ENCODE measurements at places on chromosomes 3 and 15.

DNA sequence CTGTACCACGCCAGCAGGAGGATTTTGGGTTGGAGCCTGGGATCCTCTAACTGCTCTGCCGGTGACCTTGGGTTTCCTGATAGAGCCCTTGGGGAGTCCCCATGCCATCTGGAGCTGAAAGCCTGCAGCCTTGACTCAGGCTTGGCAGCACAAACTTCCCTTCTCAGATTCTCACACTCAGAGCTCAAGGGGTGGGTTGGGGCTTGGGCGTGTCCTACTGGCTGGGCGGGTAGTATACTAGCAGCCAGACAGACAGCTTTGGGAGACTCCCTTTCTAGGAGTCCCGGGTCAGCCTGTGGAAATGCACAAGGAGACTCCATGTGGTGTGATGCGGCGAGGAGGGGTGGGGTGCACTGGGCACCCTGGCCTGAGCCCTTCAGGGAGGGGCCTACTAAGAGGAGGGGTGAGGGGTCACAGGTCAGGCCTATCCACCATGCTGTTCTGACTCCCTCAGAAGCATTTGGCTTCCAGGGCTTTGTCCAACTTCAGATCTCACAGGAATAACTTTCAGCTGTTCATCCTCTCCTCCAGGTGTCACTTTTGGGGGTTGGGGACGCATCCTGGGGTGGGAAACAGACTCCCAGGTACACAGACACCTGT, 21.6 kb upstream of the PLXNA1 start:
- no peak for DNase-seq

DNA sequence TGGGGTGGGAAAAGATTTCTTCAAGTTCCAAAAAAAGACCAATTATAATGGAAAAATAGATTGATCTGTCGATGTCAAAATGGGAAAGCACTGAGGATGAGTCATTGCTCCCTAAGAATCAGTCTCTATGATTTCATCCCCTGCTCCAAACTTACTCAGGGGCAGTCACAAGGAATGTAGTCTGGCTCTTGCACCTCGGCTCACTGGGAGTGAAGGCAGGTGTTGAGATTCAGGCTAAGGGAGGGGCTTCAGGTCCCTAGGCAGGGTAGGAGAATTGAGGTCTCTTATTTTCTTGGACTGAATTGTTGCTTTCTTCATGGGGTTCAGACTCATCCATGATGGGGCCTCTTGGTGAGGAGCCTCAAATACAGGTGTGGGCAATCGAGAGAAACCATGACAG, 14.2 kb downstream of the ESYT3 start:
- DNase-seq, result no peak

GRCh38 chr3:30421266-30421665, 185.1 kb upstream of the TGFBR2 start:
- no peak for DNase-seq

GRCh38 chr15:35750051-35750450, 204.1 kb upstream of the DPH6 start:
- DNase-seq, result no peak

DNA sequence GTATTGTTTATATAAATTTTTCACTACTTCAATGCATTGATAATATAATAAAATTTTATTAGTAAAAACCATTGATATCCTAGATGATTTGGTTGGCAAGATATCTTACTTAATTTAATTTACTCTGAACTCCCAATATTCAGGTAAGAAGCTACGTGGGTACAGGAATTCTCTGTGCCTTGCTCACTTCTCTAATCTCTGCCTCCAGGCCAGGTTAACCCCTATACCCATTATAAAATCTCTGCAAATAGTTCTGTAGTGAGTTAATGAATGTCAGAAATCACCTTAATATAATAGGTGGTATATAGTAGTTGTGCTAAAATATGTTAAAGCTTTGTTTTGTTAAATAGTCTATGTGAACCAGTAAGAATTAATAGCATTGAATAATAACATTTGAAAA, 465.2 kb downstream of the NLGN1 start:
- no peak for DNase-seq

- DNase-seq, result no peak
These were observed 149.8 kb downstream of the SQOR start for GRCh38 chr15:45784656-45785055.

DNA sequence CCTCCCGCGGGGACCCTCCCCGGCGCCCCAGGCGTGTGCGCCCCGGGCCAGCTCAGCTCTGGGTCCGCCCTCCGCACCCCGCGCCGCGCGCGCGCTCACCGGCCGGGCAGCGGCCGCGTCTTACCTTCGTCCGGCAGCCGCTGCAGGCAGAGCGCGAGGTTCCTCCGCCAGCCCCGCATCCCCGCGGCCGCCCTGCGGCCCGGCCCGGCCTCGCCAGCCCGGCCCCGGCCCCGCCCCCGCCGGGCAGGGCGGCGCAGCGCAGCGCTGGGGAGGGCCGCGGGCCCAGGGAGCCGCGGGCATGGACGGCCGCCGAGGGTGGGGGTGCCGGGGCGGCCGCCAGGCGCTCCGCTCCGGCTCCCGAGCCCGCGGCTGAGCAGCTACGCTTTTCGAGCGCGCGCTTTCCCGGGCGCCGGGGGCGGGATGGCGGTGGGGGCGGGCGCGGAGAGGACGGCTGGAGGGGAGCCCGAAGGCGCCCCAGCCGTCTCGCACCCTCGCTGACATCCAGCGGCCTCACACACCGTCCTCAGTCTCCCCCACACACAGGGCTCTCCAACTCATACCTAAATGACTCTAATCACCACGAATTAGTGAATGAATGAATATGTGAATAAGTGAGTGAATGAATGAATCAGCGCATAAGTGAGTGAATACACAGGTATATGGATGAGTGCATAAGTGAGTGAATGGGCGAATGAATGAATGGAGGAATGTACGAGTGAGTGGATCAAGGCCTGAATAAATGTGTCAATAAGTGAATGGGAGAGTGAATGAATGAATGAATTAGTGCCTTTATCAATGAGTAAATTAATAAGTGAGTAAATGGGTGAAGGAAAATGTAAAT, 48.5 kb upstream of the CCDC174 start:
- no peak for DNase-seq

GRCh38 chr15:84023636-84024035, 211.9 kb upstream of the GOLGA6L4 start:
- no peak for DNase-seq

DNA sequence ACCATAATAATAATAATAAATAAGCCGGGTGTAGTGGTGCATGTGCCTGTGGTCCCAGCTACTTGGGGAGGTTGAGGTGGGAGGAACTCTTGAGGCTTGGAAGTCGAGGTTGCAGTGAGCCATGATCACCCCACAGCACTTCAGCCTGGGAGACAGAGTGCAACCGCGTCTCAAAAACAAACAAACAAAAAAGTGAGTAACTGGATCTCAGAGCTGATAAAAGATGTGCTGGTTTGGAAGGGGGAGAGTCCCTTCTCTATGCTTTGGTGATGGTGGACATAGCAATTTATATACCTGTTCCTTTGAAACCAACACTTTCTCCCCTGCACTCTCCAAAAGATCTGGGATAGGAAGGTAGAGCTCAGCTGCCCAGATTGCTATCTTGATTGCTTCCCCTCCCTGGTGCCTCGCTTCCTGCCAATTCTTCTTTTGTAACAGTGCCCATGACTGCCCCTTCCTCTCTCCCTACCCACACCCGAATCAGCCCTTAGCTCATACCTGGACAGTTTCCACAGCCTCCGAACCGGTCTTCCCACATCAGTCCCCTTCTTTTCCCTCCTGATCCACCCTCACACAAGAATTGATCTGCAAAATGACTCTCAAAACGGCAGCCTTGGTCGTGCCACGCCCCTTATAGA, 55.1 kb upstream of the UBE2E1 start:
- DNase-seq, result no peak

DNA sequence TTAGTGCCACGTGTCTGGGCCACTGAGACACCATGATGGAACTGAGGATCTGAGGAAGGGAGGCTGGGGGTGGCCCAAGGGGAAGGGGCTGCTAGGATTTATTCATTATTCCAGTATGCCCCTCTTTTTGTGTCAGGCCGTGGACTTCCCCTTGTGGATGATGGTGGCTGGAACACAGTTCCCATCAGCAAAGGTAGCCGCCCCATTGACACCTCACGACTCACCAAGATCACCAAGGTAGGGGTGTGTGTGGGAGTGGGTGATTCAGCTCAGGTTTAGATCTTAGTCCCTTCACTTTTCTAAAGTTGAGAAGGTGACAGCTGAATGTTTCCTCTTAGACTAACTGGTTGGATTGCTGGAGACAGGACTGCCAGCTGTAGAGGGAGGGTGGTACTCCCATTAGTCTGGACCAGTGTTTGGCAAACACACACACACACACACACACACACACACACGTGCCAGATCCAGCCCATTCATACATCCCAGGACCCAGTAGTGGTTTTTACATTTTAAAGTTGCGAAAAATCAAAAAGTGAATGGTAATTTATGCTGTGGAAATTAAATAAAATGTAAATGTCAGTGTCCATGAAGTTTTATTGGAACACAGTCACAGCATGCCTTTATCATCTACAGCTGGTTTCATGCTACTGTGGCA, 11.4 kb downstream of the EIF4G1 start:
- DNase-seq, result no peak

DNA sequence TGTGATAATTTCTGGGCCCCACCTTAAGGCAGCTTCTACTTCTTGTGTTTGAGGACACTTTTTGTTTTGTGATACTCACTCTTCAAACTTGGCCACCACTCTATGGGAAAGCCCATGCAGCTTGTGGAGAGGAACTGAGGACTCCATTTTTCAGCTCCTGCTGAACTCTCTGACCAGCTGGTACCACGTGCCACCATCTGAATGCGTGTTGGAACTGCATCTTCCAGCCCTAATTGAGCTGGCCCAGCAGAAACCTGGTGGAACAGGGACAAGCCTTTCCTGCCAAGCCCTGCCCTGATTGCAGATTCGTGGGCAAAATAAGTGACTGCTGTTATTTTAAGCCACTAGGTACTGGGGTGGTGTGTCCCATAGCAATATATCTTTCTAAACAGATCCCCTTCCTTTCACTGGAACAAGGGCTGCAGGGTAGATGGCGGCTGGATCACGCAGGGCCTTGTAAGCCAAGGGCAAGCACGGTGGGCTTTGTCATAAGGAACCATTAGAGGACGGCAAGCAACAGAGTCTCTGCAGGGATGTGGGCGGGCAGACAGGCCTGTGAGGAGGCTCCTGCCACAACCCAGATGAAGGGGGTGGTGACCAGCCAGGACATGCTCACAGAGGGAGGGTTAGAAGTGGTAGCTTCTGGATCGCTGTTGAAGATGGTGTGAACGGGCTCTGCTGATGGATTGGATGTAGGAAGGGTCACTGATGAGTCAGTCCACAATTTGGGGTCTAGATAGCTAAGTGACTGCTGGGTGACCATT, 9.5 kb downstream of the H1-8 start:
- DNase-seq, result no peak

DNA sequence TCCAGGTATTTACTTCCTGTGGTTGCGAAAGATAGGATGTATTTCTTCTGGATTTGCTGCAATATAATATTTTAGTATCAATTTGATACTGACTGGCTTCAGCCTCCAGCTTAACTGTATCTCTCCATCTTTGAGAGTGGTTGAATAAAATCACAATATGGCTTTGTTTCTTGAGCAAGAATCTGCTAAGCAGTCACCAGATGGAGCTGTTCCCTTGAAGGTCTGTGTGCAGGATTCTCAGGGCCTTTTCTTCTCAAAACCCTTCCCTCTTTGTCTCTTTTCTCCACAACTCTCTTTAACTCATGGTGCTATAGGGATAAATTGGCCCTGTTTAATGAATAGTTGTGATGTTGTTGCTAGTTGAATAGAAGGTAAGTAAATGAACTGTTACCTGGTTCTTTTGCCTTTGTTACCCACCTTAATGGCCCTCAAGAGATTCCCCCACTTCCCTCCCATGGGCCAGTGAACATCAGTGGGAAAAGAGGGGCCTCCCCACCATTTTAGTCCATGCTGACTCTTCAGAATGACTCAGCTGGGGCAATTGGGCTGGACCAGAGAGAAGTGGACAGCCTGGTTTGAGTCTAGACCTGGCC, 34.8 kb upstream of the RAB6B start:
- DNase-seq, result peak; percentile 39

- DNase-seq, result no peak
These were observed 44.4 kb downstream of the PCOLCE2 start for GRCh38 chr3:142844339-142844977.

DNA sequence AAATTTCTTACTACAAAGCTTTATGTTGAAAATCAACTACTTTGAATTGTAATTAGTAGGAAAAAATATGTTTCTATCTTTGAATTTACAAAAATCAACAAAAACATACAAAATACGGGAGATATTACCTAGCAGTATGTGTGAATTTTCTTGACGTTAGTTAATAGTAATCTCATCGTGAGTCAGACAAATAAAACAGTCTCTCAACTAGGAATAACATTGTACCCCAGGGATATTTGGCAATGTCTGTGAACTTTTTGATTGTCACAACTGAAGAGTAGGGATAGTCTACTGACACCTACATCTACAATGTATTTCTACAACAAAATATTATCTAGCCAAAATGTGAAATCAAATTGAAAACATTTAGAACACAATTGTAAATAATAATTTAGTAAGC, 250.3 kb downstream of the POLQ start:
- no peak for DNase-seq

- DNase-seq, result no peak
These were observed 654.0 kb upstream of the NR2F2 start for GRCh38 chr15:95676500-95676899.

DNA sequence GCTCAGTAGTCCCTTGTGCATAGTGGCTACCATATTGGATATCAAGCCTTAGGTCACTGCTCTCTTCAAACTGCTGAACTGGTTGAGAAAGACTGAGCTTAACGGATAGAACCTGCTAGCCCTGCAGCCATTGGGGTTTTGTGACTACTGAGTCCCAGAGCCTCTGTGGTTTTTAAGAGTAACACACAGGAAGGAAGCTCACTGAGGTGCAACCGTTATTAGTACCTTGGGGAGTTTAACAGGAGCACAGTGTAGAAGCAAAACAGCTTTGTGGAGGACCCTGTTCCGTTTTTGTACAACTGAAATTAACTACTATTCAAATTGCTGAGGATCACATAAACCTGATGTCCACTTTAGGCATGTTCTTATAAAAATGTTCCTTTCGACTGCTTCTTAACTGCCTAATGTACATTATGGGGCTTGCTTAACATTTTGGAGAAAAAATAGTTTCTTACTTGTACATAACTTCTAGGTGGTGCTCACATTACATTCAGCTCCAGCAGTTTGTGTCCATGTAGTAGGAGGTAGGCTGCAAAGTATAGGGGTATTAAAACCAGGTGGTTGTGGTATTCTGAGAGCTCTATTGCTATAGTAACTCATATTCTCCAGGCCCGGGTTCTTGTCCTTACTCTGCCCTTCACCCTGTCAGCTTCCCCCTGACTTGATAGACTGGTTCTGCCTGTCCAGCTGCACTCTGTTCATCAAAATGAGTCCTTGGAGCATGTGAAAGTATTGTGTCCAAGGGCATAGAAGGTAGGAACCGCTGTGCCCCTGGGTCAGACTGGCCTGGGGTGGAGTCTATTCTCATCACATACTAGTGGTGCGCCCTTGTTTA, 17.3 kb downstream of the PXK start:
- DNase-seq, result no peak

DNA sequence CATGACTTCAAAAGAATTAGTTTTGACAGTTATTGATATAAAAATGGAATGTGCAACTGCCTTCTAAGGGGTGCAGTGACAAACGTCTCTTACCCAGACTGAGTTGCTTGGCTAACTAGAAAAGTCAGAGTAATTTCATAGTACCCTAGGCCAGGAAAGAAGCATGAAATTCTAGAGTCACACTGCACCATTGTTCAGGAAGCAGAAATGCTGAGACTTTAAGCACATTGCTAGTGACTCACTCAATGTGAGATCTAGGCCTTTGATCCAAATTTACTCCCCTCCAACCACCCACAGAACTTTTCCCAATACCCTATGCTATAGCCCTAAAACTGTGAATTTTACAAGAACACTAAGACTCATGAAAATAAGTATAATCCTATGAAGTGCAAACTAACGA, 110.8 kb downstream of the DUT start:
- no peak for DNase-seq
